ENCODE measurements at places on chromosomes 12 and 14. TPM values are rescaled to one million over a fixed set of nuclear protein-coding genes. Genes with fewer than 3 reads are reported as not detected.

DNA sequence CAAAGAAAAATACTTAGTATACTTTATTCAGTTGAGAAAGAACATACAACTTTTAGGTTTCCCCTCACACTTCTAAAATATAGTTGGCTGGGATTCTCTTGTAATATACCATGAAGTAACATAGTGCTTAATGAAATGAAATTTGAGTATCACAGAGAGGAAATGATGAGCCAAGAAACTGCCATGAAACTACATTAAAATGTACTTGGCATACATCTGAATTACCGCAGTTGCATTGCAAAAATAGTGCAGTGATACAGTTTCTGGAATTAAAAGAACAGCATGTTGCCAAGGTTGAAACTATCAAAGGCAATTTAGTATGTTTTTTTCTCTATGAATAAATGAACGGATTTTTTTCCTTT, 389.2 kb downstream of the TMEM117 start:
- peak; percentile 24 for DNase-seq

GRCh38 chr12:31524791-31525495, 66.0 kb downstream of the DENND5B start:
- no peak for DNase-seq

- no peak for DNase-seq
Measured at GRCh38 chr14:58607131-58607951, 30.4 kb upstream of the DACT1 start.

DNA sequence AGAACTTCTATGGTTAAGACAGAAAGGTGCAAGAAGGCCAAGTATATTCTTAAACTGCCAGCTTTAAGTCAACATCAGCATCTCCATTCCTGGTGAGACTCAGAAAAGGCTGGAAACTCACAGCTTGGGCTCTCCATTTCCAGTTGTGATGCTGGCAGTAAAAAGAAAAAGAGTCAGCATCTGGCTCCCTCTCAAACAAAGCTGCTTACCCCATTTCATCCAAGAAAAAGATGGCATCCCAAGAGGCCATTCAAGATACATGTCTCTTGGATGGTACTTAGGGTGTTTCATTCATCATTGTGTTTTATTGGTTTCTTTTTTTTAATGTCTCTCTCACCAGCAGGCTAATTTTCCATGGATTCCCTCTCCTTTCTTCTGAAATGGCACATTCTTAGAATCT, 61.9 kb downstream of the DCAF5 start:
- DNase-seq: no peak

- no peak for DNase-seq
Measured at GRCh38 chr12:96677363-96677762, 188.0 kb downstream of the CFAP54 start.

DNA sequence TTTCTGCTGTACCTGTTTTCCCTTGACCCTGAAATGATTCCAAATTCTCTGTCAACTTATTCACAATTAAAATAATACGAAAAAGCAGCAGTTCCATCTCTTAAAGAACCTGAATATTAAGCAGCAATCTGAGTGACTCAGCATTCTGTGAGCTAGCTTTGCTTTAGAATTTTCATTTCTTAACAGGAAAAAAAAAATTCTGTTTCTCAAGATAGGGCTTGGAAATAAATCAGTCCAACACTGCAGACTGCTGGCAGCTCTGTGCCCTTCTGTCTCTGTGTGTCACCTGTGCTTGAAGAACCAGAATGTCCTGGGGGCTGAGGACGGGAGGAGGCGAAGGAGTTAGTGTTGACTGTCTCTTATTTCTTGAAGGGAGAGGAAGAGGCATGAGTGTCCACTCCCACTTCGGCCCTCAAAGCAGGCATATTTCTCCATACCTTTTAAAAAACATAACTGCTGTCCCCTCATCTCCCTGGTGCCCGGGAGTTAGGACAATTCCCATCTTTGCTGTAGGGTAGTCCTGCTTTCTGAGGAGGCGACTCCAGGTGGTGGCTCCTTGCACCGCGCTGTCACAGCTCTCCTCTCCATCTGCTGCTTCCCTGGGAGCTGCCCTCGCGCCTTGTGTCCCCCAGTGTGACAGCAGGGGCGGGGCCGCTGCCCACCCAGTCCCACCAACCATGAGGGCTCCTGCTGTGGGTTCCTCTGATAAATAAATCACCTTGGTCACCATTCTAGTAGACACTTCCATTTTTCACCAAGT, 203.1 kb downstream of the CALM1 start:
- DNase-seq: peak; percentile 90

DNA sequence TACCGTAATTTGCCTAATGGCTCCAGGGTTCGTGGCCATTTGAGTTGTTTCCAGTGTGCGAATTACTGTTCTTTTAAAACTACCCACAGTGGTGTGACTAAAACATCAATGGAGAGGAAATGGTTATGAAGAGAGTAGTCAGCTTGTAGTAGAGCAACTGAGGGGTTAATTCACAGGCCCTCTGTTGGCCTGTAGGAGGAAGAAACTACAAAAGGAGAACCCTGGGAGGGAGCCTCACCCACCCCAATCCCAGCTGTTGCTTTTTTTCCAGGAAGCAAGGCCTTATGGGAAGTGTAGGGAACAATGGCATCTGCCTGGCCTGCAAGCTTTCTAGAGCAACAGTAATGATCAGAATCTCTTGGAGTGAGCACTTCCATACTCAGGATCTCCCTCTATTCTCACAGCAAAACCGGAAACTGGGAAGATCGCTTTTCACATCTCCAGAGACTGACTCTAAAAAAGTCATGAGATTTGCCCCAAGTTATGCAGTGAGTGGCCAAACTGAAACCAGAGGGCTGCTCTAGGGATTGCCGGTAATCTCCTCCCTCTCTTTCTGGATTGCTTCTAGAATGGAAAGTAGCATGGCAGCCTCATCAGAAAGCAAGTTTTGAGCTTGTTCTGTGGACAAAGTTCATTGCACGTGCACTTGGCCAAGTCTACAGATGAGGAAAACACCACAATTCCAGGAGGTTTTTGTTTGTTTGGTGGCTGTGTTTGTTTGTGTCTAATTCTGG, 125.3 kb upstream of the PWP1 start:
- no peak for DNase-seq

GRCh38 chr12:46661110-46661845, 164.5 kb downstream of the SLC38A4 start:
- DNase-seq: peak; percentile 66

DNA sequence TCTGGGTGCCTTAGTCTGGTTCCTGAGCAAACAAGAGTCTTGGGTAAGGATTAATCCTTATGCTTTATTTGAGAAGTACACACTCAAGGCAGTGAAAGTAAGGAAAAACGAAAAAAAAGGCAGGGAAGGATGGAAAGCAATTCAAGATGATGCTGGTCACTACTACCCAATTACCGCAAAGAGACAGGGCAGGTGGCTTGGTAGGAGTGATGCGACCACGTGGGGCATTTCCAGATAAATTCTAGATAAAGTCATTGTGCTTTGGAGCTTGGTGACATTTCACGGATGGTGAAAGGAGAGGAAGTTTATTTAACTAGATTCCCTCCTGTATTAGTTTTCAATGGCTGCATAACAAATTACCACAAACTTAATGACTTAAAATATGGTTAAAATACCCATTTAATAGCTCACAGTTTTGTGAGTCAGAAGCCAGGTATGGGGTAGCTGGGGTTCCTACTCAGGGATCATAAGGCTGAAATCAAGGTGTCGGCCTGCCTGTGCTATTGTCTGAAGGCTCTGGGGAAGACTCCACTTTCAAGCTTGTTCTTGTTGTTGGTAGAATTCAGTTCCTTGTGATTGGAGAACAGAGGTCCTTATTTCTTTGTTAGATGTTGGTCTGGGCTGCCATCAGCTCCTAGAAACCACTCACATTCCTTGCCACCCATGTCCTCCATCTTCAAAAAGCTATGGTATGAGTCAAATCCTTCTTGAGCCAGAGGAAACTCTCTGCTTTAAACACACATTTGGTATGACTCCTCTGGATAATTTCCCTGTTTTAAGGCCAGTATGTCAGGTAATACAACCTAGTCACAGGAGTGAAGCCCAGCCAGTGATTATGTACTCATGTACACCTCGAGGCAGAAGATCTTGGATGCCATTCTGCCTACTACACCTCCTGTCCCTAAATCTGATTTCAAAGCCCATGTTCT, 5.6 kb upstream of the HMGA2 start:
- no peak for DNase-seq

DNA sequence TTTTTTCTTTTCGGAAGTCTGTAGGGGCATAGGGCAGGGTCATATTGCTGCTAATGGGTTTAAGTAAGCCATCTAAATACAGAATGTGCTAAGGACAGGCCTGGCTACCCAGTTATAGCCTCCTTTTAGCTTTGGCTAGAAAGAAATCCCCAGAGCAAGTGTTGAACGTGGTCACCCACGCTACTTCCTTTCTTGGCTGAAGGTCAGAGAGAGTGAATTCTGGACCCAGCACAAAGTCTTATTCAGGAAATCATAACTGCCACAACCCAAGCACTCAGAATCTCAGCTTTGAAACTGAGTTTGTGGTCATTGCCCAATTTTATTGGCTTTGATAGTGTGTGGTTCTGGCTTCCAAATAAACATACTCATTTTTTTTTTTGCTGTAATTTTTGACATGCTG, 542.1 kb upstream of the ATP2B1 start:
- DNase-seq: peak; percentile 75

- DNase-seq: peak; percentile 78
Measured at GRCh38 chr14:49992901-49993339, 100.0 kb downstream of the ARF6 start.

GRCh38 chr12:54650409-54650808, 2.2 kb upstream of the DCD start:
- no peak for DNase-seq

DNA sequence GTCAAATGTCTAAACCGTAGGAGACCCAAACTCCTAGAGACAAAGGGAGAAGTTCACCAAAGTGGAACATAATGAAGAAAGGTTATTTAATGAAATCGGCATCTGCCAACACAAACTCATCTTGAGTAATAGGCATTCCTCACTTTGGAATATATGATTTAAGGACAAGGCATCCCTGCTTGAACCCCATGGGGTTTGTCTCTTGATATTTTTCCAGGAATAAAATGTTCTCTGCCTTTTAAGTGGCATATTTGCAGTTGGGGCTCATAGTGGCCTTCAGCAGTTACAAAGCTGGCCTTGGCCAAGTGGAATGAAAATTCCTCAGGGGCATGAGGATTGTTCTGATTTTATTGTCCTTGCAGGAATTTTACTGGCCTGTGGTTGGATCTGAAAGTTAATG, 7.1 kb downstream of the POP5 start:
- no peak for DNase-seq

GRCh38 chr12:25771041-25771440, 187.4 kb upstream of the RASSF8 start:
- no peak for DNase-seq

GRCh38 chr14:50000380-50001150, 107.7 kb downstream of the ARF6 start:
- DNase-seq: peak; percentile 14

GRCh38 chr14:80523518-80524117, 312.3 kb upstream of the DIO2 start:
- DNase-seq: no peak

GRCh38 chr14:44113769-44114730, 393.0 kb downstream of the FSCB start:
- DNase-seq: no peak

GRCh38 chr14:58571769-58572472, 65.8 kb upstream of the DACT1 start:
- no peak for DNase-seq

DNA sequence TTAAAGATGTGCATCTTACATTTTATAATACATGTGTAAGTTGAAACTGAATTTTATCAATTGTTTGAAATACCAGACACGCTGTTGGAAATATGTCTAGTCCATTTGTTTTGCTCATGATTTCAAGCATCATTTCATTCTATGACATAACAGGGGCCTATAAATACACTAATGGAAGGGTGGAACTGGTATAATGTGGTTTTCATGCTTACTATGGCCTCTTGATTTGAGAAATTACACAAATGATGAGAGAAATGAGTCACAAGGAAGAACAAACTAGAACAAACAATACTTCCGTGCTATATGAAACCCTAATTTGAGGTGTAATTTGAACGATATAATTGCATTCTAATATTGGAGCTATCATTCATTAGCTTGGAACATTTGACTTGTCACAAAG, 663.4 kb downstream of the SLC16A7 start:
- DNase-seq: no peak

Gene SPRING1
- 46.3 TPM for total RNA-seq

Gene ENDOU
- 1.9 TPM for total RNA-seq

Gene ADCY4
- total RNA-seq: not detected

Gene PSME2
- total RNA-seq: 162 TPM

Gene KRR1
- total RNA-seq: 40.4 TPM

Gene FAIM2
- not detected for total RNA-seq

Gene DCAF11
- total RNA-seq: 93.8 TPM

Gene TSHR
- not detected for total RNA-seq

Gene GALNT6
- 18.1 TPM for total RNA-seq

Data from G401 (cell line).